Ovary (tissue), 10 donors: ENCODE measurements at places on chromosomes 4 and X. TPM values are rescaled to one million over a fixed set of nuclear protein-coding genes. Genes with fewer than 3 reads are reported as not detected.

- no peak overlapping the region for H3K27ac ChIP-seq
- H3K36me3 ChIP-seq, result no peaks in the 10 kb centered on the region
- H3K27me3 ChIP-seq, result no peaks in the 10 kb centered on the region
- no peak for DNase-seq
- H3K4me3 ChIP-seq, result no peak overlapping the region
Observed at GRCh38 chr4:41569961-41570360, 32.0 kb downstream of the LIMCH1 start.

- H3K36me3 ChIP-seq, result no peaks in the 10 kb centered on the region
- no peak overlapping the region for H3K4me3 ChIP-seq
- no peaks in the 10 kb centered on the region for H3K4me1 ChIP-seq
- H3K27me3 ChIP-seq, result no peaks in the 10 kb centered on the region
Observed at GRCh38 chrX:10582945-10583344, 37.4 kb downstream of the MID1 start.

DNA sequence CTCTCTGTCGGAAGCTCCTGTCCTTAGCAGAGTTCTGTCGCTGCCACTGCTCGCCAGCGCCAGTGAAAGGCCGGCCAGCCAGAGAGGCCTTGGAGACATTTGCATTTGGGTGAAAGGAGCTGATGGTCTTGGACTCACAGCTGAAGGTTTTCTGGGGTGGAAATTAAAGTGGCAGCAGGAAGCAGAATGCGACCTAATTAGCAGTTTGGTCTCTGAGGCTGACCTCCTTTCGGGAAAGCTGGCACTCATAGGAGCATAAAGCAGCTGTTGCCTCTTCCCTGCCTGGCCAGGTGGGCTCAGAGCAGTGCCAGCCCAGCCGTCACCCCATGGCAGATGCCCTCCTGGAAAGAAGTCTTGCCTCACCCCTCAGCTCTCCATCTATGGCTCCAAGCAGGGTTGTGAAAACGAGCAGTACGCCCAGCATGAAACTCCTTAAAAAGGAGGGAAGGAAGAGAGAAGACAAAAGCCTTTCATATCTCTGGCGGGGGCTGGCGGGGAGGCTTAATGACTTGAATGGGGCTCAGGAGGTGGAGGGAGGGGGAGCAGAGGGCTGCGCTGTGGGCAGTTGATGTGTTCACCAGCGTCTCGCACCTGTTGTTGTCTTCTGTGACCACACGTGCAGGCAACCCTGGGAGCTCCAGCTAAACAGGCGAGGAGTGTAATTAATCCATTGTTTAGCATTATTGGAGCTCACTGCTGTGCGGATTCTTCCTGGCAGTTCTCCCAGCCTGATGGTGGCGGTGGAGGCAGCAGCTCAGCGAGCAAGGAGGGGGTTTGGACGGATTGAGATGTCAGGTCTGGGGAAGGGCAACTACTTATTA, 264.0 kb downstream of the MID1IP1 start:
- no peaks in the 10 kb centered on the region for H3K4me1 ChIP-seq
- DNase-seq, result peak; percentile 26
- H3K27ac ChIP-seq, result no peak overlapping the region
- H3K4me3 ChIP-seq, result no peak overlapping the region
- no peaks in the 10 kb centered on the region for H3K36me3 ChIP-seq
- no peaks in the 10 kb centered on the region for H3K27me3 ChIP-seq

The CYLC1 gene
- total RNA-seq, result not detected

The CXCL6 gene
- total RNA-seq, result 0.15 TPM

GRCh38 chr4:173536808-173537429, 6.9 kb upstream of the HAND2 start:
- H3K4me1 ChIP-seq, result peaks cover 2% of the 10 kb centered on the region
- no peaks in the 10 kb centered on the region for H3K27me3 ChIP-seq
- H3K36me3 ChIP-seq, result no peaks in the 10 kb centered on the region
- H3K27ac ChIP-seq, result no peak overlapping the region

GRCh38 chr4:85474356-85474755, 594 bp upstream of the ARHGAP24 start:
- no peaks in the 10 kb centered on the region for H3K4me1 ChIP-seq
- peak overlapping the region; percentile 56 for H3K4me3 ChIP-seq

- H3K27me3 ChIP-seq, result no peaks in the 10 kb centered on the region
- no peak overlapping the region for H3K27ac ChIP-seq
- H3K4me3 ChIP-seq, result no peak overlapping the region
- no peaks in the 10 kb centered on the region for H3K4me1 ChIP-seq
- no peak for DNase-seq
Observed at GRCh38 chr4:6601661-6602250, 26.8 kb downstream of the MAN2B2 start.

DNA sequence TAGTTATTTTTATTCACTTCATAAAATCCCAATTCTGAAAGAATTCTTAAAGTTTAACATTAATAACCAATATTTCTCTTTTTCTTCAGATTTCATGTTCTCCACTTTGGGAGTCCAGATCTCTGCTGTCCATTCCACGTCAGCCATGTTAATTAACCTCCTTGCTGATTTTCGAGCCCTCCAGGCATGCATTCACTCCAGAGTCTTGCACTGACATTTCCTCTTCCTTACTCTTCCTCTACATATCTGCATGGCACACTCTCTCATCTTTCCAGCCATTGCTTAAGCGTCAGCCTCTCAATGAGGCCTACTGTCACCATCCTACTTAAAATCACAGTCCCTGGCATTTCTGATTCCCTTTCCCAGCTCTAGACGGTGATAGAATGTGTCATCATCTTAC, 144.8 kb downstream of the MAD2L1 start:
- H3K27me3 ChIP-seq, result no peaks in the 10 kb centered on the region
- H3K4me3 ChIP-seq, result no peak overlapping the region
- H3K4me1 ChIP-seq, result no peaks in the 10 kb centered on the region
- no peaks in the 10 kb centered on the region for H3K36me3 ChIP-seq
- no peak for DNase-seq

The SLC25A53 gene
- 11.0 TPM for total RNA-seq

The STK26 gene
- total RNA-seq, result 4.9 TPM

DNA sequence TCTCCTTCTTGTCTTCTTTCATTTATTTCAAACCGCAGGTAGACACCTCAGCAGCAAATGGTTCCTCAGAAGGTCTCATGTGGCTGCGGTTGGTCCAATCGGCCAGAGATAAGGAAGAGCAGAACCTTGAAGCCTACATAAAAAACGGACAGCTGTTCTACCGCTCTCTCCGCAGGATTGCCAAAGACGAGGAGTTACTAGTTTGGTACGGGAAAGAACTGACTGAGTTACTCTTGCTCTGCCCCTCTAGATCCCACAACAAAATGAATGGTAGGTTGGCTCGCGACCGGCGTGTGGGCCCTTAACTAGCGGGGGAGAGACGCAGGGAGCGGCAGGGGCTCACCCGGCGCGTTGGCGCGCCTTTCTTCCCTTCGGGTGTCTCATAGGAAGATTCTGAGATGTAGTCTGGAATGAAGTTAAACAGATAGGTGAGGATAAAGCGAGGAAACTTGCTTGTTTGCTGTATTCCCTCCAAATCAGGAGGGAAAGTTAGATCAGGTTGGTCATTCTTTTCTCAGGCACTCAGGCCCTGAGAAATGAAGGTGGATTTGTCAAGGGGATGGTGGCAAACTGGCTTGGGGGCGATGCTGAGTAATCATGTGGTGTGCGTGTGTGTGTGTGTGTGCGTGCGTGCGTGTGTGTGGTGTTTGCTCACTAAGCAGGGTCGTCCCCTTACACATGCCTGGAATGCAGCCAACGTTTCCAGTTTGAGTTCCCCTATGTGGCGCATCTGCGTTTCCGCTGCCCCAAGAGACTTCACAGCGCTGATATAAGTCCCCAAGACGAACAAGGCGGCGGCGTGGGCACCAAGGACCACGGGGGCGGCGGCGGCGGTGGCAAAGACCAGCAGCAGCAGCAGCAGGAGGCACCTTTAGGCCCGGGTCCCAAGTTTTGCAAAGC, 4.2 kb downstream of the PRDM8 start:
- H3K27me3 ChIP-seq, result no peaks in the 10 kb centered on the region
- peak; percentile 22 for DNase-seq
- H3K36me3 ChIP-seq, result no peaks in the 10 kb centered on the region
- H3K4me1 ChIP-seq, result peaks cover 5% of the 10 kb centered on the region
- peak overlapping the region; percentile 75 for H3K27ac ChIP-seq

DNA sequence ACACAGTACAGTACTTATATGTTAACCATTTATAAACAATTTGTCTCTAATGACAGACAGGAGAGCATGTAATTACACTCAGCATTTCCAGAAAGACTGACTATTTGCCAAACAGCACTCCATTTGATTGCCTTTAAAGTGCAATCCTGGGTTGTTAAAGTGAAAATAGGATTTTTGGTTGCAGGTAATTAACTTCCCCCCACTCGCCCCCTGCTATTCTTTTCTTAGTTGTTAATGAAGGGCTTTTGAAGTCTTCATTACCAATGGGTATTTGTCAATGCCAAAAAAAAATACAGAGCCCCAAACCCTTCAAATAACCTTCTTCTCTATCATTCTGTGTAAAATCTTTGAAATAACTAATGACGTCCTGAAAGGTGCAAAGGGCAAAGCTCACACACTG, 825.6 kb downstream of the STPG2 start:
- no peaks in the 10 kb centered on the region for H3K27me3 ChIP-seq
- H3K4me1 ChIP-seq, result no peaks in the 10 kb centered on the region
- H3K36me3 ChIP-seq, result no peaks in the 10 kb centered on the region

DNA sequence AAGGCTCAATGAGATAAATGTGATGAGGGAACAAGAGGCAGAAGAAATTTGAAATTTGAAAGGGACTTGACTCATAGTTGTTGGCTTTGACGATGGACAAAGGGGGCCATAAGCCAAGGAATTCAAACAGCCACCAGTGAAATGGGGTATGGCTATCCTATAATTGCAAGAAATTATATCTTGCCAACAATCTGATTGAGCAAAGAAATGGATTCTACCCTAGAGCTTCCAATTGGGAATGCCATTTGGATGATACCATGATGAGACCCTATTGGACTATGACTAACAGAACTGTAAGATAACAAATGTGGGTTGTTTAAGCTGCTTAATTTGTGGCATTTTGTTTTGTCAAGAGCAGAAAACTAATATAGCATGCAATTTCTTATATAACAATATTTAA, 270.1 kb upstream of the ARSJ start:
- no peak for DNase-seq
- H3K36me3 ChIP-seq, result no peaks in the 10 kb centered on the region
- H3K4me3 ChIP-seq, result no peak overlapping the region
- H3K27ac ChIP-seq, result no peak overlapping the region
- H3K4me1 ChIP-seq, result no peaks in the 10 kb centered on the region

The ZMAT1 gene
- total RNA-seq, result 11.6 TPM

The SLC35A2 gene
- 14.5 TPM for total RNA-seq

- no peak overlapping the region for H3K4me3 ChIP-seq
- H3K4me1 ChIP-seq, result no peaks in the 10 kb centered on the region
- no peak for DNase-seq
- H3K36me3 ChIP-seq, result no peaks in the 10 kb centered on the region
- no peak overlapping the region for H3K27ac ChIP-seq
Observed at GRCh38 chr4:156778093-156778492, 193.5 kb downstream of the PDGFC start.

- H3K27me3 ChIP-seq, result no peaks in the 10 kb centered on the region
- no peaks in the 10 kb centered on the region for H3K36me3 ChIP-seq
- no peak overlapping the region for H3K27ac ChIP-seq
- DNase-seq, result no peak
Observed at GRCh38 chr4:17765514-17766286, 15.7 kb downstream of the FAM184B start.

- no peaks in the 10 kb centered on the region for H3K27me3 ChIP-seq
- DNase-seq, result no peak
- no peak overlapping the region for H3K27ac ChIP-seq
- no peak overlapping the region for H3K4me3 ChIP-seq
- H3K4me1 ChIP-seq, result no peaks in the 10 kb centered on the region
Observed at GRCh38 chr4:86203176-86203575, 156.7 kb downstream of the MAPK10 start.

DNA sequence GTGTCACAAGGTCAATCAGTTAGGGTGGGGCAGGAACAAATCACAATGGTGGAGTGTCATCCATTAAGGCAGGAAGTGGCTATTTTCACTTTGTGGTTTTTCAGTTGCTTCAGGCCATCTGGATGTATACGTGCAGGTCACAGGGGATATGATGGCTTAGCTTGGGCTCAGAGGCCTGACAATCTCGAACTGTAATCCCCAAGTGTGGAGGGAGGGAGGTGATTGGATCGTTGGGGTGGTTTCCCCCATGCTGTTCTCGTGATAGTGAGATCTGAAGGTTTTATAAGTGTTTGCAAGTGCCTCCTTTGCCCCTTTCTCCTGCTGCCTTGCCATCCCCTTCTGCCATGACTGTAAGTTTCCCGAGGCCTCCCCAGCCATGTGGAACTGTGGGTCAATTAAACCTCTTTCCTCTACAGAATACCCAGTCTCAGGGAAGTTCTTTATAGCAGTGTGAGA, 36.7 kb upstream of the STS start:
- peaks cover 5% of the 10 kb centered on the region for H3K4me1 ChIP-seq
- no peak overlapping the region for H3K27ac ChIP-seq
- no peaks in the 10 kb centered on the region for H3K36me3 ChIP-seq
- no peak overlapping the region for H3K4me3 ChIP-seq
- H3K27me3 ChIP-seq, result no peaks in the 10 kb centered on the region

The NLGN3 gene
- 3.1 TPM for total RNA-seq

The MAGEA8 gene
- total RNA-seq, result not detected

The MAGED4 gene
- total RNA-seq, result 23.4 TPM

DNA sequence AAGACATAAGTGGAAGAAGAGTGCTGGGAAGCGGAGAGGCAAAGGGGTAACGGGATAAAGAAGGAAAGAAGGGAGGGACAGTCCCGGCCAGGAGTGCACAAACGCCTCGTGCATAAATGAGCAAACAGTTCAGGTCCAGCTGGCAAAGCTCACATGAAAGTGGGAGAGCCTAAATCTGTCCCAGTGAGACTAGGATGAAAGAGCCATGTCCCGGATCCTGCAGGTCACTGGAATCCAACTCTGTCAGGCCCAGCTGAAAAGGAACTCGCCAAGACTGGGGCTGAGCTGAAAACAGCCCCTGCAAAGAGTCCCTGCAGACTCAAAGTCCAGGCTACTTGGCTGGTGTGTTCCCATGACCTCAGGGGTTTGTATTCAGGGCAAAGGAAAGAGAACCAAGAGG, 38.0 kb upstream of the CRMP1 start:
- DNase-seq, result no peak
- H3K27ac ChIP-seq, result no peak overlapping the region
- H3K4me1 ChIP-seq, result no peaks in the 10 kb centered on the region
- no peaks in the 10 kb centered on the region for H3K36me3 ChIP-seq
- H3K4me3 ChIP-seq, result no peak overlapping the region
- H3K27me3 ChIP-seq, result no peaks in the 10 kb centered on the region

DNA sequence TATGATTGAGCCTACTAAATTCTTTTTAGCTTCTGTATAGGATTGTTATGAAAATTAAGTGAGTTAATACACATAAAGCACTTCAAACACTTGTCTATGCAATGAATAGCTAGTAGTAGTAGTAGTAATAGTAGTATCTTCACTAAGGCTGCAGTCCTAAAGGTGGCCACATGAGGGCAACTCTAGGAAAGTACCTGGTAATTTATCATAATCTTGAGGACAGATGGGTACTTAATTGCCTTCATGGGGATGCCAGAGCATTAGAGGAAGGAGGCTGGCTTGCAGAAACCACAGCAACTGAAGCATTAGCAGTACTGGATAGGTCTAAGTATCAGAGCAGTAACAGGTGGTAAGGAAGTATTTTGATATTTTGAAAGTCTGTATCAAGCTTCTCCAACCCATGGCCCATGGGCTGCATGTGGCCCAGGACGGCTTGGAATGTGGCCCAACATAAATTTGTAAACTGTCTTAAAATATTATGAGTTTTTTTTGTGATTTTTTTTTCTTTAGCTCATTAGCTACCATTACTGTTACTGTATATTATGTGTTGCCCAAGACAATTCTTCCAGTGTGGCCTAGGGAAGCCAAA, 17.3 kb downstream of the NIPAL1 start:
- H3K27me3 ChIP-seq, result no peaks in the 10 kb centered on the region
- H3K4me3 ChIP-seq, result no peak overlapping the region
- H3K4me1 ChIP-seq, result no peaks in the 10 kb centered on the region
- no peaks in the 10 kb centered on the region for H3K36me3 ChIP-seq
